Esophagus squamous epithelium (tissue), 5 donors: ENCODE measurements at places on chromosomes 12 and 14.
A peak's percentile ranks its signal among the peaks of the same experiment; 100 is the strongest.

DNA sequence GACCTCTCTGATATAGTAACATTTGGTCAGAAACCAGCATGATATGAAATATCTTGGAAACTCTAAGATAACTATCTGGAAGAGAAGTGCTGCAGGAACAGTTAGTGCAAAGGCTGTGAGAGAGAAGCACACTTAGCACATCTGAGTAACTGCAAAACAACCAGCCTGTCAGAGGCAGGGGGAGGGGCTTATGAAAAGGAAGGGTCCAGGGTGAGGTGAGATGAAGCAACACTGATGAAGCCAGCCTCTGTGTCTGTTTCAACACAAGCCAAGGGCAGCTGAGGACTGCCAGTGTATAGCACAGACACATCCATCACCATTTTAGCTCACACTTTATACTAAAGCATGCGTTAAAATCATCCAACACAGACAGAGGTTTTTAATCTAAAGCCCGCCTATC is 37.4 kb upstream of the OVCH1 start:
- H3K4me1 ChIP-seq, result no peaks in the 10 kb centered on the region
- no peak overlapping the region for H3K27ac ChIP-seq
- no peak for DNase-seq
- H3K4me3 ChIP-seq, result no peak overlapping the region
- H3K36me3 ChIP-seq, result no peaks in the 10 kb centered on the region

GRCh38 chr12:88763536-88764100 is 183.3 kb upstream of the KITLG start:
- H3K36me3 ChIP-seq, result no peaks in the 10 kb centered on the region
- no peaks in the 10 kb centered on the region for H3K4me1 ChIP-seq
- no peak overlapping the region for H3K27ac ChIP-seq

- no peak overlapping the region for H3K4me3 ChIP-seq
- H3K27ac ChIP-seq, result no peak overlapping the region
- no peaks in the 10 kb centered on the region for H3K27me3 ChIP-seq
Measured at GRCh38 chr12:116331876-116332275, 54.4 kb upstream of the MED13L start.

DNA sequence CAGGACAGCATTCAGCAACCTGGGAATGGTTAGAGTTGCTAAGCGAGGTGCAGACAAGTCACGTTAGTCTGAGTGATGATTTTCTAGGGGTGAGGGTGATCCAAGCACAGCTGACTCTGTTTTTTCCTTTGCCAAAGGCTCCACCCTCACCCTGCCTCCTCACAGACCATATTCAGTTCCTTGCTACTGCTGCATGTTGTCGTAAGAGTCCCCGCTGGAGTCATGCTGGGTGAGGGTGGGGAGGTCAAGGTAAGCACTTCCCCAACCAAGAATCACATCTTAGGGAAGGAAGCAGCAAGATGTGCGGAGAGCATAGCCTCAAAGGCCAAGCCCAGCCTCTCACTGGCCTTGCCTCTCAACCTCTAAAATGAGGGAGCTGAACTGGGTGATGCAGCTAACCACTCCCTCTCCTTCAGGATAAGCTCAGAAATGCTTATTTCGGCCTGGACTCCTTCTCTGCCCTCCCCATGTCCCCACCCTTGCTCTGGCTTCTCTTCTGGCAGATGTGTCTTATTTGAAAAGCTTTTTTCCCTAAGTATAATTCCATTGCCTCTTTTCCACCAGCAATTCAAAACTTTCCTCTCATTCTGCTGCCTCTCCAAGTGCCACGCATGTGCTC is 66.9 kb upstream of the ACTN1 start:
- H3K4me3 ChIP-seq, result no peak overlapping the region
- no peaks in the 10 kb centered on the region for H3K36me3 ChIP-seq
- peaks cover 59% of the 10 kb centered on the region for H3K4me1 ChIP-seq
- no peak for DNase-seq

GRCh38 chr12:60209933-60210332 is 614.1 kb downstream of the SLC16A7 start:
- no peaks in the 10 kb centered on the region for H3K36me3 ChIP-seq
- no peaks in the 10 kb centered on the region for H3K27me3 ChIP-seq
- no peak overlapping the region for H3K4me3 ChIP-seq
- no peak for DNase-seq
- no peak overlapping the region for H3K27ac ChIP-seq

- peaks cover 58% of the 10 kb centered on the region for H3K4me1 ChIP-seq
- no peak for DNase-seq
- peak overlapping the region; percentile 93 for H3K27ac ChIP-seq
Measured at GRCh38 chr12:42326541-42327226, 717 bp downstream of the PPHLN1 start.

- H3K27me3 ChIP-seq, result no peaks in the 10 kb centered on the region
- H3K27ac ChIP-seq, result peak overlapping the region; percentile 82
- peaks cover 46% of the 10 kb centered on the region for H3K4me1 ChIP-seq
Measured at GRCh38 chr12:4272424-4273272, 914 bp upstream of the CCND2 start.

GRCh38 chr12:39626033-39626814 is 6.6 kb upstream of the ABCD2 start:
- no peaks in the 10 kb centered on the region for H3K27me3 ChIP-seq
- no peak overlapping the region for H3K27ac ChIP-seq
- H3K36me3 ChIP-seq, result no peaks in the 10 kb centered on the region
- no peaks in the 10 kb centered on the region for H3K4me1 ChIP-seq
- DNase-seq, result no peak
- H3K4me3 ChIP-seq, result no peak overlapping the region

- no peaks in the 10 kb centered on the region for H3K36me3 ChIP-seq
- peaks cover 52% of the 10 kb centered on the region for H3K4me1 ChIP-seq
- DNase-seq, result no peak
- no peaks in the 10 kb centered on the region for H3K27me3 ChIP-seq
- H3K4me3 ChIP-seq, result peak overlapping the region; percentile 94
Measured at GRCh38 chr12:123363740-123364531, 711 bp downstream of the SBNO1 start.

- peaks cover 31% of the 10 kb centered on the region for H3K4me1 ChIP-seq
- no peaks in the 10 kb centered on the region for H3K36me3 ChIP-seq
- no peaks in the 10 kb centered on the region for H3K27me3 ChIP-seq
Measured at GRCh38 chr14:76773956-76774820, 12.9 kb downstream of the VASH1 start.

DNA sequence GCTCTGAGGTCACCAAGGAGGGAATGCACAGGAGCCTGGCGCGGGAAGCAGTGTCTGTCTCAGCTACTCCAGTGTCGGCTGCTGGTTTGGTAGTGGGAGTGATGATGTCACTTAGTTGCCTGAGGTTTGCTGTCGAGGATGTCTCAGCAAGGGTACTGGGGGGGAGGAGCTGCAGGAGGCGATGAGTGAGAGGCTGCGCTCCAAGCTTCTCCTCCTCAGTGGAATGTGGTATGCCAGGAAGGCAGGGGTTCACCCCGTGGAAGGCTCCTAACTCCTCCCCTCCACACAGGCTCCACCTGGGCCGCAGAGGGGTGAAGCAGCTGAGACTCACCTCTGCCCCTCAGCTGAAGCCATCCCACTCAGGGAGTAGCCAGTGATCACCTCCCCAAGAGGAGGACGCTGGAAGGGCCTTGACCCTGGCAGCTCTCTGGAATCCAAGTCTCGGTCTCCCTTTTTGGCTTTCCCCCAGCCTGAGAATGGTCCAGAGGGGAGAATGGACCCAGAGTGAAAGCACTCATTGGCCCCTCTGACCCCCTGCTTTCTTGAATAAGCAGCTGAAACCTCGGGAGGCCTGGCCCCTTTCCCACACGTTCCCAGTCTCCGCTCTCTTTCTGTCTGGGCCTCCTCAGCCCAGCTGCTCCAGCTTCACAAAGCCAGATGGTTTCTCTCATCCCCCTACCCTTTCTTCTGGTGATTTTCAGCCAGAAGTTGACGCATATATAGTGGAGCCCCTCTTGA is 178.9 kb upstream of the FKBP4 start:
- H3K27ac ChIP-seq, result no peak overlapping the region
- no peak for DNase-seq
- no peaks in the 10 kb centered on the region for H3K27me3 ChIP-seq
- no peaks in the 10 kb centered on the region for H3K36me3 ChIP-seq
- H3K4me3 ChIP-seq, result no peak overlapping the region

- no peak for DNase-seq
- no peak overlapping the region for H3K4me3 ChIP-seq
- no peaks in the 10 kb centered on the region for H3K36me3 ChIP-seq
- H3K4me1 ChIP-seq, result peaks cover 5% of the 10 kb centered on the region
Measured at GRCh38 chr12:70664465-70664881, 27.2 kb upstream of the PTPRB start.
